ENCODE measurements at places on chromosomes 12 and 14.

- DNase-seq = no peak
Observed at GRCh38 chr14:33357225-33358010, 418.7 kb downstream of the NPAS3 start.

DNA sequence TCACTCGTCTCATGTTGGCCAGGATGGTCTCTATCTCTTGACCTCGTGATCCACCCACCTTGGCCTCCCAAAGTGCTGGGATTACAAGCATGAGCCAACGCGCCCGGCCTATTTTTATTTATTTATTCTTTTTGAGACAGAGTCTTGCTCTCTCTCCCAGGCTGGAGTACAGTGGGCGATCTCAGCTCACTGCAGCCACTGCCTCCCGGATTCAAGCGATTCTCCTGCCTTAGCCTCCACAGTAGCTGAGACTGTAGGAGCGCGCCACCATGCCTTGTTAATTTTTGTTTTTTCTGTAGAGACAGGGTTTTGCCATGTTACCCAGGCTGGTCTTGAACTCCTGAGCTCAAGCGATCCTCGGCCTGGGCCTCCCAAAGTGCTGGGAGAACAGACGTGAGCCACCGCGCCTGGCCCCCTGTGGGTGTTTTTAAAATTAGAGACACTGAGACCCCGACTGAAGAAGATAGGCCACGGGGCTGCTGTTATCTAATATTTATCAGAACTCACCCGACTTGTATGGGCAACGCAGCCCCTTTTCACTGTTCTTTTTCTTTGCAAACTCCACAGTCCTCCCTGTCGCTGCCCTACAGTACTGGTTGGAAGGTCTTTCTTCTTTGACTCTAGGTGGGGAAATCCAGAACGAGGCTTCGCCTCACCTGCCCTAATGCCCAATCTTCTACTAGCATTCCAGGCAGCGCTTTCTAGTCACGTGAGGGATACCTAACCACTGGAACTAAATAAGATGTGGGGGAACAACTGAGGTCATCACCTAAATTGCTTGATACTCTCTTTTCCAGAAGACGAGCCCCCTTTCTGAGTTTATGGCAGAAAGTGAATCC lies 1.4 kb upstream of the GABARAPL1 start:
- DNase-seq = no peak

- DNase-seq = no peak
Observed at GRCh38 chr14:104813286-104813685, 12.4 kb downstream of the ZBTB42 start.

DNA sequence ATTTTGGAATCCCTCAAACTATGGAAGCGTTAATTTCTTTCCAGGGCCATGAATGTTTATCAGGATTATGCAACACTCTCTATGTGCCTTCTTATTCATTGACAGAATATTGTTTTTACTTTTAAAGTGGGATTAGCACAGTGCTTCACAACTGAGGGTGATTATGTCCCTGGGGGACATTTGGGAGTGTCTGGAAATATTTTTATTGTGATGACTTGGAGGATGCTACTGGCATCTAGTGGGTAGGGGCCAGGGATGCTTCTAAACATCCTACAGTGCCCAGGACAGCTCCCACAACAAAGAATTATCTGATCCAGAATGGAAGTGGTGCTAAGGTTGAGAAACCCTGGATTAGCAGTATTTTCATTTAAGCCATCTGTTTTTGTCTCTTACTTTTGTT lies 338.5 kb upstream of the SOX5 start:
- no peak for DNase-seq

DNA sequence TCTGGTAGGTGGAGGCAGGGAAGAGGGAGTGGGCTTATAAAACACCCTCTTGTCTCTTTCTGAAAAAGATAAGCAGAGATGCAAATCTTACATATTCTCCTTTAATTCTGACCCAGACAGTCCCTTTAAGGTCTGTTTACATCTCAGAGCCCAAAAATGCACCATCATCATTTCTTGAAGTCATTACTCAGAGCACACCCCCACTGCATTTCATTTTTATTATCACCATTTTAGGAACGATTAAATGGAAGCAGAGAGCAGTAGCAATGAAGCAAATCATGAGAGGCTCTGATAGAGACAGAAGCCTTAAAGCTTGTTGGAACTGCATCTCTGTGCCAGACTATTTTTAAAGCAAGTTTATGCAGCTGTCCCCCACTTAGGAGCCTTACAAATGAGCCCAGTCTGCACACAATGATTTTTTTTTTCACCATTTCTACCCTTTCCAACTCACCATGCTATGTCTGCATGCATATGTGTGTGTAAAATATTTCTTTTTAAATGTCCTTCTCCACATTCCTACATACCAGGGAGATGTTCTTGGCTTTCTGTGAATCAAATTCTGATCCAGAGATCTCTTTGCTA lies 311.0 kb downstream of the GRIN2B start:
- no peak for DNase-seq

- no peak for DNase-seq
Observed at GRCh38 chr14:53055003-53055402, 98.1 kb downstream of the DDHD1 start.

DNA sequence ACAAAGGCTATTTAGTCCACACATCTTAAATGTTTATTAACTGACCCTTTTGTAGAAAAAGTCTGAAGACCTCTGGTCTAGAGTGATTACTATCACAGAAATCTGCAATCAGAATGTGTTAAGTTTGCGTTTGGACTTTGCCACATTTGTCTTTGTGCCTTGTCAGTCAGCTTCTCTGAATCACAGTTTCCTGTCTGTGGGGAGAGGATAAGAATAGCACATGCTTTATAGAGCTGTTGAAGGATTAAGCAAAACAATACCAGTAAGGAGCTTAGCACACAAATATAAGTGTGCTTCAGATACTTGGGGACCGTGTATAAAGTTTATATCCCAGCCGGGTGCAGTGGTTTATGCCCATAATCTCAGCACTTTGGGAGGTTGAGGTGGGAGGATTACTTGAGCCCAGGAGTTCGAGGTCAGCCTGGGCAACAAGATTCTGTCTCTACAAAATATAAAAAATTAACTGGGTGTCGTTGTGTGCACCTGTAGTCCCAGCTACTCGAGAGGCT lies 63.0 kb upstream of the BTG1 start:
- peak; percentile 19 for DNase-seq

DNA sequence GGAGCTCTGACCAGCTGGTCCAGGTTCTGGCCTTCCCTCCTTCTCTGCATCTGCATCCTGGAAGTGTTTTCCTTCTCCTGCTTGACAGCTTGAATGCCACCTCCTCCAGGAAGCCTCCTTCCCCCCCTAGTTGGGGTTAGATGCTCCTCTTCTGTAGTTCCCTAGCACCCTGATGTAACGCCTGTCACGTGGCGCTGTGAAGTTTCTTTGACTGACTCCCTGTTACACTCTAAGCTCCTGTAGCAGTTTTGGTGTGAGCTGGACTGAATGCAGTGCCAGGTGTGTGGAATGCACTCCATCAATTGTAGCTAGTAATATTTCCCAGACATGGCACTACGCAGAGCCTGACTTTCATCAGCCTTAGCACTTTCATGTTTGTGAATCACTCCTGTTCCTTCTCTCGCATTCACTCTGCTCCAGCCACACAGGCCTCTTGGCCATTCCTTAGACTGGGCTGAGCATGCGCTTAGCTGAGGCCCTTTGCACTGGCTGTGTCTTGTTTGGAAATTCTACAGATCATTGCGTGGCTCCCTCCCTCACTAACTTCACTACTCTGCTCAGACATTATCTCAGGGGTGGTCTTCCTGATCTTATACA lies 2.1 kb upstream of the FAIM2 start:
- no peak for DNase-seq

DNA sequence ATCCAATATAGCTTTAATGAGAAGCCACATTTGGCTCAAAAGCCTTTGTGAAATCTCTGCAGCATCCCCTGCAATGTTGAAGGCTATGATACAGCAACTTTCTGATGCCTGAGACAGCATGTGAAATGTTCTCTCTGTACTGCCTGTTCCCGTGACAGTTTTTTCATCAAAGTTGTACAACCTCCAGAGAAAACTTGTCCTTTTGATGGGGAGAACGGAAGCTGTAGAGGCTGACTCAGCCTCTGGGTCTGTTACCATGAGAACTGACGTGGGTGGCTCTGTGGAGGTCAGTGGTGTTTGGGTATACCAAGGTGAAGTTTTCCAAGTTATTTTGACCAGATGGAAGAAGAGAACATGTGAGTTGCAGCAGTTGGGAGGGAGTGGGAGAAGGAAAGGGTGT lies 17.0 kb downstream of the SLC4A8 start:
- DNase-seq = no peak

GRCh38 chr14:63157195-63157594 lies 47.0 kb upstream of the RHOJ start:
- DNase-seq = no peak

DNA sequence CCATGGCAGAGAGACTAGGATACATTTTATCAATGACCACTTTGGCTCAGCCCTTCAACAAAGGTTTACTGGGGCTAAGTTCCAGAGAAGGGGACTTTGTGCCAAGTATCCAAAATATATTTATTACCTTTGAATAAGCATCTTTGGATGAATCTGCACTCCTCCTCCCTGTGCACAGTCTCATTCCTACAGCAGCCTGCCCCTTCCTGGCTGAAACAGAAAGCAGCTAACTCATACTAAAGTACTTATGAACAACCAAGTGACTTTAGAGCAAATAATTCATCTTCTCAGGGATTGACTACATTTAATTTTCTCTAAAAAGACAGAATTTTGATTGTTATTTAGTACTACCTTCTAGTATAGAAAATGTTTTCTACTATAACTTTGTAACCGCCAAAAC lies 47.8 kb upstream of the ETV6 start:
- DNase-seq = no peak

DNA sequence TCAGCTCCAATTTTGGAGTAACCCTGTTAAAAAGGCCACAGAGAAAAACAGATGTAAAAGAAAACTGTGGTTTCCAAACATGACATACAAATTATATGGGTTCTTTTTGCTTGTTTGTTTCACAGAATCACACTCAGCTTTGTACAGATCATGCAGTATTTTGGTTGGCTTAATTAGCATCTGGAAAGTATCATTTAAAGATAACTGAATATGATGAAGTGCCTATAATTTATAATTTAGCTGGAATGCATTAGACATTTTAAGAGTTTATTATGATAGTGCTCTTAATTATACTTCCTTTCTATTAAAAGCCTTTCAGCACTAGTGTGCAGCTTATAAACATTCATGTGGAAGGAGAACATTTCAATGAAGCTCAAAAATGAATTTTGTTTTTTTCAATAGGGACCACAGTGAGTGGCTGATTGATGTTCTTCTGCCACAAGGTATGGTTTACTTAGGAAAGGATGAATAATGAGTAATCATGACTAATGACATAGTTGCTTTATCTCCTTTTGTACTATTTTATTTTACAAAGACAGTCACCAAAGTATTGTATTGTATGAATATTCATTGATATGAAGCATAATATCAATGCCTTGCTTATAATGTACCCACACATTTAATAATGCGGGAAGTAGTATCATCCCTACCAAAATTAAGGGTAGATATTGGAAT lies 98.3 kb downstream of the UNC79 start:
- no peak for DNase-seq

- DNase-seq = no peak
Observed at GRCh38 chr12:123468786-123469185, 10.8 kb downstream of the SNRNP35 start.

GRCh38 chr12:69497308-69498026 lies 27.3 kb downstream of the FRS2 start:
- no peak for DNase-seq

GRCh38 chr14:37864861-37865718 lies 269.7 kb downstream of the TTC6 start:
- no peak for DNase-seq

Measured in activated T-cell treated with anti-CD3 and anti-CD28 coated beads, Interleukin-2, amount 50 U/mL, for 4 hours (primary cell).